NCI-H446 treated with DMSO at 0.1 percent for 48 hours (cell line): ENCODE measurements at places on chromosomes 6 and 20.

GRCh38 chr20:23419995-23420901 is 1.0 kb downstream of the NAPB start:
- DNase-seq, result no peak

DNA sequence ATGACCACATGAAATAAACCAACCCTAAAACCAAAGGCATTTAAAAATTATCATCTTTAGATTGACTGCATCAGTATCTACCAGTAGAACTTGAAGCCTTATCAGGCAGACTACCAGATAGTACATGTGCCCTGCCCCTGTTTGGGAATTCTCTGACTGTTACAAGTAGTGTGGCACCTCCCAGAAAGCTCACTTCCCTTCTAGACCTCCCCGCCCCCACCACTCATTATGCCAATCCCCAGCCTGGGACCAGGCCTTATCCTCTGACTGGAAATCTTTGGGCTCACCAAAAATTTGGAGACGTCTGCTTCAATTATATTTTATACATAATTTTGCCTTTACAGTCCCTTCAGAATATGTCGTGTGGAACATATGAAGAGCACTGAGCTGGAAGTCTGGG is 155.6 kb downstream of the TFAP2B start:
- no peak for DNase-seq

GRCh38 chr6:13099771-13100170 is 228.6 kb downstream of the TBC1D7 start:
- DNase-seq, result no peak

DNA sequence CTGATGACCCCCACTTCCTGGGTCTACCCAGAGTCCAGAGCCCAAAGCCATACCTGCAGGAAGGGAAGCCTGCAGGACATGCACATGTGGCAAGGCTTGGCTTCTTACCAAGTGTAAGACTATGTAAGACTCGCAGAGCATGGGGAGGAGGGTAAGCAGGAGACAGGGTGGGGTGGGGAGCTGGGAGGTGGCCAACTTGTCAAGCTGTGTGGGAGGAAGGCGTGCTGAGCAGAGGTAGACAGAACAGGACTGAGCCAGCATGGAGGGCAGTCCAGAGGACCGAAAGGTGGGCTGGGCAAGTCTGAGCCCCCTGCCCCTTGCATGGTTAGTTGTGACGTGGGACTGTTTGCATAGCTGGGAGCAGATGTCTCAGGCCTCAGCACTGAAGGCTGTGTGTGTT is 53.4 kb upstream of the RNF24 start:
- no peak for DNase-seq

- no peak for DNase-seq
Observed at GRCh38 chr20:18056174-18057100, 1.3 kb downstream of the OVOL2 start.

- no peak for DNase-seq
Observed at GRCh38 chr6:23177806-23178205, 608.4 kb downstream of the HDGFL1 start.

GRCh38 chr20:61571221-61571620 is 319.2 kb downstream of the CDH4 start:
- no peak for DNase-seq

GRCh38 chr6:108791700-108792099 is 56.5 kb upstream of the ARMC2 start:
- DNase-seq, result no peak

DNA sequence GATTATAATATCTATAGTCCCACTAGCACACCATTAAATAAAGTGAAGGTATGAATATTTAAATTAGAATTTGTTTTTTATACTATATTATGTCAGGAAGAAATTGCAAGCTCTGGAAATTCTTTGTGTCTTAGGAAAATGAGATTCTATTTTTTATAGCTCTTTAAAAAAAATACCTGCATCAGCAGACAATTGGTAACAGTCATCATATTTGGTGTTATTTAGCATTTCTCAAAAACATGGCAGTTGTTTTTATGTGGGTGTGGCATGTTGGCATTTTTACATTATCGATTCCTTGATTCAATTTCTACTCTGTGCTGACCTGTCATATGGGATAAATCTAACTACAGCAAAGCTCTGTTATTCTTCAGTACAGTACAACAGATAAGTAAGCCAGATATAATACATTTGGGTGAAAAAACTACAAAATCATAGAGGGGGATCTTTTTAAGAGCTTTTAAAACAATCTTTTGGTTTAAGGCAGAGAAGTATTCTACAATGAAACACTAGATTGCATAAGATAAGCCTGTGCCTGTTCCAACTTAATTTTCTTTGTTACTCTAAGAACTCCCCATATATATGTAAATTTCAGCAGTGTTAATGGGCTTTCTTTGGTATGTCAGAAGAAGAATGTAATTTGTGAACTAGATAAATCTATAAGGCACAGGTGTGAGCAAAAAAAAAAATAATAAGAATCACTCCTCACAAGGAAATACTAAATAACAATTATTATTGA is 71.5 kb downstream of the LAMA2 start:
- DNase-seq, result no peak

DNA sequence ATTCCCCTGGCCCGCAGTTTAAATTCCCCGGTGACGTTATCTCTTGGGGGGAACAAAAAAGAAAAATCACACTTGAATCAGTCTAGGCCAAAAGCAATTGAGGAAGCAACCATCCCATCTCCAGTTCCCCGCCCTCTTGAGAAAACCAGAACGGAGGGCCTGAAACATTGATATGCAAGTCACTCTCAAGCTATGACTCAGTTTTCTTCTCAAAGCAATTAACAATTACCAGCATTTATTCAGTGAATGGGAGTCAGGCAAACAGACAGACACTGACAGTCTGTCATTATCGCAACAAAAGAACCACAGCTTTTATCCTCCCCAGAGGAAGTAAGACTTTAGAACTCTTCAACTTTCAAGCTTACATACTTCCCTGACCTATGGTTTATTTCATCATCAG is 100.9 kb downstream of the OPRM1 start:
- DNase-seq, result no peak

GRCh38 chr6:124775121-124775520 is 187.1 kb upstream of the RNF217 start:
- peak; percentile 15 for DNase-seq

GRCh38 chr6:168371185-168371584 is 51.6 kb upstream of the DACT2 start:
- DNase-seq, result no peak

DNA sequence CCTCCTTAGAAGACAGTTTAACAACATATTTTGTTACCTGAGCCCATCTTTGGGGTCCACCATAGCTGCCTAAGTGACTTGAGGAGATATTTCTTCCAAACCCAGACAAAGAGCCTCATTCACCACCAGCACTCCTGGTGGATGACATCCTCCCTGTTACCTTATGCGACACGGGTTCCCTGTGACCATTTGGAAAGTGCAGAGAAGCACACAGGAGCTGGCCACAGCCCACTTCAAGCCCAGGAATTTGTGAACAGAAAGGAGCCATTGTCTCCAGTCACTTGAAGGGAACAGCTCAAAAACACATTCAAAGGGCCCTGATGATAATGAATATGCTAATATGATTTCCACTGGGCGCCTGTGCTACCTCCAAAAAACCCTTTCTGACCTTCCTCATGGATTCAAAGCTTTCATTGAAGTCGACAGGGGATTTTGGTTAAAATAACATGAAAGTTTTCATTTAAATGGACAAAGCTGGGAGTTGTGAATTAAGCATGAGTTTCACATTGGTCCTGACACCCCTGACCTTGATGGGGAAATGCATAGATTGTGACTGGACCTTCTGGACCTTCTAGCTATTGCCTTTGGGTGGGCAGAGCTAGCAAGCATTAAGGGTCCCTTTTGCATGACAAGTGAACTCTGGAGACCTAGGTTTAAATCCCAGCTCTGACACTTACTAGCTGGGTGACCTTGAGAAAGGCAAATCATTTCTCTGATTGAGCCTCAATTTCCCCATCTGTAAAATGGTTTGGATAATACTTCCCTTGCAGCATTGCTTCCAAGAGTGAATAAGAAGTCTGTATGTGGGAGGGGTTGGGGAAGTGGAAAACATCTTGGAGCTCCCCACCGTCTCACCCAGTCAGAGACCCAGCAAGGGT is 83.3 kb upstream of the SIRPA start:
- DNase-seq, result no peak

DNA sequence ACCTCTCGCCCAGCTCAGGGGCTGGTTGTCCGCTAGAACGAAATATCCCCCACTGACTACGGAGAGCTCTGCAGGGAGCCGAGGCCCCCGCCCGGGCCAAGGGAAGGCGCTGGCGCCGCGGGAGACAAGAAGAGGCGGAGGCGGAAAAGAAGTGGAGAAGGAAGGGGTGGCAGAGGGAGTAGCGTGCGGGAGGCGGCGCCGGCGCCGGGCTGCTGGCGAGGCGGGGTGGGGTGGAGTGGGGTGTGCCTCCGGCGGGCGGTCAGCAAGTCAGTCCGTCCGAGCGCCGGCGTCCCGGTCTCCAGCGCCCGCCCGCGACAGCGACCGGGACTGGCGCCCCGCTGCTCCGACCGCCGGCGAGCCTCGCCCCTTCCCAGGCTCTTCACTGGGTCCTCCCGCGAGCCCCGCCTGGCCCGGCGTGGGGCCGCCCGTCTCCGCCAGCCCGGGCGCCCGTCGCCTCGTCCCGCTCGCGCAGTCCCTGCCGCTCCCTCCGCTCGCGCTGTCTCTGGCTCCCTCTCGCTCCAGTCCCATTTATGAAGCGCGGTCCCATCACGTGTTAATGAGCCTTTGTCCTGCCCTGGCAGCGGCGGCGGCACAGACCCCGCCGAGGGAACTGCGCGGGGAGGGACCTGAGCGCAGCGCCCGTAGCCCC is at the start of gene CNR1:
TSS of gene CNR1 (minus strand) at position 504 of the 649 bp plus-strand sequence. CDS start 21,073 bp downstream, outside the sequence.
- DNase-seq, result peak; percentile 58

DNA sequence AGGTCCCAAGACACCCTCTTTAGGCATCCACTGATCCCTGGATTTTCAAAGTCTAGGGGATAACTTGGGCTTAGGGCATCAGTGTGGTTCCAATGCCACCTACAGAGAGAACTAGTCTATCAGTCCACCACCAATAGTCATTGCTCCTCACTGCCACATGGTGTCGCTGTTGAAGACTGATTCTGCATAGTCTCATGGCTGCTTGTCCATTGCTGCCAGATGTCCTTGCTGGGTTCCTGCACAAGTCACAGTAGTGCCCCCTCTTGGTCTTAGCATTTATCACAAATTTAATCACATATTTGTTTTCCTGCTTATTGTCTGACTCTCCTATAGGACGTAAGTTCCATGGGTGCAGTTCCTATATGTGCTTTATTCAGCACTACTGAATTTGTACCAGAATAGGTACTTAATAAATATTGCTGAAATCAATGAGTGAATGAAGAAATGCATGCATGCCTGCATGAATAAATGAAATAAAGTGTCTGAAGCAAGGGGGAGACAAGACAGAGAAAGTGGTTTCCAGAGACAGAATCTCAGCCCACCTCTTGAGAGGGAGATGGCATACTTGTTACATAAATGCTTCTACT is 45.9 kb upstream of the RALY start:
- peak; percentile 6 for DNase-seq

GRCh38 chr6:32700391-32701040 is 34.1 kb upstream of the HLA-DQB1 start:
- peak; percentile 6 for DNase-seq

GRCh38 chr20:49990271-49990720 is 7.5 kb downstream of the SNAI1 start:
- DNase-seq, result no peak

- no peak for DNase-seq
Observed at GRCh38 chr6:108293527-108294296, 1.1 kb upstream of the AFG1L start.

- no peak for DNase-seq
Observed at GRCh38 chr6:89828988-89829471, 650 bp upstream of the CASP8AP2 start.

GRCh38 chr6:23983735-23984134 is 142.3 kb upstream of the NRSN1 start:
- DNase-seq, result no peak

DNA sequence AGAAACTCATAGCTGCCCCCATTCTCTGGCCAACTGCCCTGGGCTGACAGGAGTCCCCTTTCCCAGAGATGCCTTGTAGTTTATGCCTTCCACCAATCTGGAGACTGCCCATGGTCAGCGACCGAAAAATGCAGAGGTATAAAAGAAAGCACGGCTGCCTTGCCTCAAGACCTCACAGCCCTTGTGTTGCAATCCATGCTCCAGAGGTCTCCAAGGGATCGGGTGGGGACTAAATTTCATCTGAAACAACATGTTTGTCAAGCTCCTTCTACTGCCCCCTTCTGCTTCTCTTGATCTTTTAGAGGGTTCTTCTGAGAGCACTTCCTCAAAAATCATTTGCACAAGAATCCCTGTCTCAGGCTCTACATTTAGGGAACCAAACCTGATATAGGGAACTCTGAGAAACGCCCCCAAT is 128.8 kb downstream of the PLCB1 start:
- DNase-seq, result no peak

DNA sequence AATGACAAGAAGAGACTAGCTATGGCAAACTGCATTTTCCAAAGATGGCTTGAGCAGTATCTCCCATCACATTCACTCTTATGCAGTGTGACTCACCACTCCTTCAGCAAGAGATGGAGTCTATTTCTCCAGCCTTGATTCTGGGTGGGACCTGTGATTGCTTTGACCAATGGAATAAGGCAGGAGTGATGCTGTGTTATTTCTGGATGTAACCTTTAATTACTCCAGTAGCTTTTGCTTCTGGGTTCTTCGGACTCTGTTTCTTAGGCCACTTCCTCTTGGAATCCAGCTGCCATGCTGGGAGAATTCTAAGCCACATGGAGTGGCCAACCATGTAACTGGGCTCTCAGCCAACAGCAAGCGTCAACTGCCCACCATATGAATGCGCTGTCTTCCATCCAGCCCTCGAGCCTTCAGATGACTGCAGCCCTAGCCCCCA is 50.7 kb downstream of the TGM2 start:
- no peak for DNase-seq

- DNase-seq, result no peak
Observed at GRCh38 chr20:38201356-38201755, 36.3 kb upstream of the TGM2 start.

- no peak for DNase-seq
Observed at GRCh38 chr6:42404484-42404883, 47.2 kb downstream of the TRERF1 start.

GRCh38 chr6:3905945-3906845 is 57.0 kb downstream of the FAM50B start:
- no peak for DNase-seq

DNA sequence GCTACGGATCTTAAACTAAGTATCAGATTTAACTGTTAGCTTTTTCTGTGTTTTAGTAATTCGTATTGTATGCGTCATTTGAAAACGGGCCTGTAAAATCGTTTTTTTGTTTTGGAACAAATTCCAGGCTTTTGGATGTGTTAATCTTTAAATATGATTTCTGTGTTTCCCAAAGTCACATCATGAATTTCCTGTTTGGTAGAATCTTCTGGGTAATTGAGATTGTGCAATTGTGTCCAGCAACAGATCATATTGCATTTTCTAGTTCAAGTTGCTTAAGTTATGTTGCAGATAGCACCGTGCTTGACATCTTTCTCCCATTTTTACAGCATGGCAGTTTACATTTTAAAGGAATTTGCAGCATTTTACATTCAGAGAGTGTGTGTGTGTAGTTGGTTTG is 1.9 kb downstream of the MAPK14 start:
- DNase-seq, result no peak

DNA sequence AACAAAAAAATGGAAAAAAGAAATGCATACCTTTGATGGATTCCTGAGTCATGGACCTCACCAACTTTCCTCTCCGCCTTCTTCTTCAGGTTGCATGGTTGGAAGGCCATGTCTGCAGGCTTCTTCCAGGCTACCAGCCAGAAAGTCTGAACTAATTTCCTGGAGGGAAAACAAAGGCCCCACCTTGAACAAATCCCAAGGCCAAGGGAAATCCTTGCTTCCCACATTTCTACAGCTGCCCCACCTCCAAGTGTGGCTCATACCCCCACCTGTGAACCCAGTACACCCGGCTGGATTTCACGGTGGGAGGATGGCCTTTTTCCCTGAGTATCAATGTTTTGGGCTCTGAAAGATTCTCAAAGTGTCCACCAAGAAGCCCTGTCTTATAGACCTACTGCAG is 22.4 kb downstream of the IL17A start:
- DNase-seq, result no peak
